Esophagus muscularis mucosa (tissue), 4 donors: ENCODE measurements at places on chromosomes 6 and 20. TPM values are rescaled to one million over a fixed set of nuclear protein-coding genes. Genes with fewer than 3 reads are reported as not detected.

GRCh38 chr6:37653229-37653628 lies 44.5 kb downstream of the MDGA1 start:
- DNase-seq = no peak

DNA sequence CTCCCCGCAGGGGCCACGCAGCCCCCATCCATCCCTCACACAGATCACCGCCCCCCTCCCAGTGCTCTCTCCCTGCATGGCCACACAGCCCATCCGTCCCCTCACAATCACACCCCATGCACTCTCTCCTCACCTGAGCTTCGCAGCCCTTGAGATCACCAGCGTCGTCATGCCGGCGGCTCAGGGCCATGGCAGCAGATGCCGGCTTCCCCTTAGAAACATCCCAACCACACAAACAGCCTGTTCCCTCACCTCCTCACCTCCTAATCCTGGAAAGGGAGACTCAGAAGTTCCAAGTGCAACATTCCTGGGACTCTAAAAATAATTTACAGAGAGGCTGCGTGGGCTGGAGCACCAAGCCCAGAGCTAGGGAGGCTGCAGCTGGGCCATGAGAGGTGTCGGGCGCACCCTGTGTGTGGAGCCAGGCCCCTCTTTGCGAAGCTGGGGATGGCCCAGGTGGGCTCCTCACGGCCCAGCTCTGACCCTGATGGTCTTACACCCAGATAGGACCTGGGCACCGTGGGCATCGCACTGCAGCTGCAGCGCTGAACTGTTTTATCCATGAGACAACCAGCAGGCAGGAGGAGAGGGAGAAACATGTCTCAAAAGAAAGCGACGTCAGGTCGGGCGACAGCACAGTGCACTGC lies 125.3 kb downstream of the DLL1 start:
- no peak for DNase-seq

DNA sequence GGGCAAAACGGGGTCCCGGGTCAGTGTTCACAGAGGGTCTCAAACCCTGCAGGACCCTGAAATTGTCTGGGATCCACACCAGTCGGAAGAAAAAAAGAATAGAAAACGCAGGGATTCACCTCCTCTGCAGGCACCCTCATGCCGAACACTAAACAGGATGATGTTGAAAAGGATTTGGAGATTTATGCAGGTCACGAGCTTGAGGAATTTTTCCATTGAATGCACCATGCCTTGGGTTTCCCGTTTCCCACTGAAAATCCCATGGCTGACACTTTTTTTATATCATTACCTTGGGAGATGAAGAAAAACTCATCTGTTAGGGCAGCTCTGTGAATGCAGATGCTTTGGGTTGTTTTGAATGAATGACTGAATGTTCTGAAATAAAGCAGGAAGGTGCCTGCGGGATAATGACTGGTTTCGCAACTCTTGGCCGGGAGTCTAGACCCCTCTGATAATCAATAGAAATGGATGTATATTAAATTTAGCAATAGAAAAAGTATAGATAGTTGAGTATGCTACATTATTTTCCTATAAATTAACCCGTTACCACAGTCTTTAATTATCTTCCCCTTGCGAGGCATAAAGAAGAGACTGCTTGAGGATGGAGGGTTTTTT lies 147.5 kb upstream of the AFDN start:
- DNase-seq = no peak

DNA sequence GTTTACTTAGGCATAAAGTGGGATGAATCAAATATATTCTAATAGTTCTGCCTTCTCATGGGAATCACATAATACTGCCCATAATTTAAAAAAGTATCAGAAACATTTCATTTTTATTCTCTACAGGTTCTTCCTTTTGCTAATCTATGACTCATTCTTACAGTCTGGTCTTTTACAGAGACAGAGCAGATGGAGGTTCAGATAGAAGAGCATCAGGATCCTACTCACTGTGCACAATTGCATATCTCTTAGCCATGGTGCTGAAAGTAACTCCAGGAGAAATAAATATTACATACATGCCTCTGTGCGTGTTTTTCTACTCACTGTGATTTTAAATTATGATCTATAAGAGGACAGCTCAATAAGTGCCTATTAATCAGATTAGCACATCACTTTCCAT lies 16.3 kb upstream of the OR2B6 start:
- DNase-seq = no peak

- no peak for DNase-seq
These were observed 644 bp downstream of the RBL1 start for GRCh38 chr20:37095108-37095598.

DNA sequence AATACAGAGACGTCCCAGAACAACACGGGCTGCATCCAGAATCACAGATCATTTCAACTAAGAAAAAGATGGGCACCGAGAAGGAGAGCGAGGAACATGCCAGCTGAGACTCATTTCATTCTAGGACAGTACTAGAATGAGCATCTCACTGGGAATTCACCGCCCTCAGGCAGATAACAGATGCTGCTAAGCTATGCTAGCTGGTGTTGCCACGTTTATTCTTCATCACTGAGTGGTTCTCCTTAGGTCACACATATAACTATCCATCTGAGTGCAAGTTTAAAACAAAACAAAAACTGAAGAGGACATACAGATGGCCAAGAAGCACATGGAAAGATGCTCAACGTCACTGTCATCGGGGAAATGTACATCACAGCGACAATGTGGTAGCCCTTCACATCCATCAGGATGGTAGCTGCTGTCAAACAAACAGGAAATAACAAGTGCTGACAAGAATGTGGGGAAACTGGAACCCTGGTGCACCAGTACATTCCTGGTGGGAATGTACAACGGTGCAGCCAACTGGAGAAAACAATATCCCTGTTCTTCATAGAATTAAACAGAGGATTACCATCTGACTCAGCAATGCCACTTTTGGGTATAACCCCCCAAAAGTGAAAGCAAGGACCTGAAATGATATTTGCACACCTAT lies 97.6 kb downstream of the SLC22A23 start:
- DNase-seq = no peak

DNA sequence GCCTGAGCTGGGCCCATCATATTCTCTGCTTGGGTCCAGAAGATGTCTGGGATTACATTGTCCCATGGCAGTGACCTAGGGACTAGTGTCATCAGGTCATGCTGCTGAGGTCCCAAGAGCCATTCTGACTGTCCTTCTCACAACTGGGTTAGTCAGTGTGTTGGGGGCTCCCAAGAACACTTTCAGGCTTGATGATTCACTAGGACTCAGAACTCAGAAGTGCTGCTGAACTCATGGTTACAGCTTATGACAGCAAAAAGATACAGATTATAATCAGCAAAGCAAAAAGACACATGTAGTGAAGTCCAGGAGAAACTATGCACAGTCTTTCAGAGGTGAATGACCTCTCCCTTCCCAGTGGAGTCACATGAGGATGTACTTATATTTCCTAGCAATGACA lies 107.8 kb downstream of the SYNE1 start:
- no peak for DNase-seq

DNA sequence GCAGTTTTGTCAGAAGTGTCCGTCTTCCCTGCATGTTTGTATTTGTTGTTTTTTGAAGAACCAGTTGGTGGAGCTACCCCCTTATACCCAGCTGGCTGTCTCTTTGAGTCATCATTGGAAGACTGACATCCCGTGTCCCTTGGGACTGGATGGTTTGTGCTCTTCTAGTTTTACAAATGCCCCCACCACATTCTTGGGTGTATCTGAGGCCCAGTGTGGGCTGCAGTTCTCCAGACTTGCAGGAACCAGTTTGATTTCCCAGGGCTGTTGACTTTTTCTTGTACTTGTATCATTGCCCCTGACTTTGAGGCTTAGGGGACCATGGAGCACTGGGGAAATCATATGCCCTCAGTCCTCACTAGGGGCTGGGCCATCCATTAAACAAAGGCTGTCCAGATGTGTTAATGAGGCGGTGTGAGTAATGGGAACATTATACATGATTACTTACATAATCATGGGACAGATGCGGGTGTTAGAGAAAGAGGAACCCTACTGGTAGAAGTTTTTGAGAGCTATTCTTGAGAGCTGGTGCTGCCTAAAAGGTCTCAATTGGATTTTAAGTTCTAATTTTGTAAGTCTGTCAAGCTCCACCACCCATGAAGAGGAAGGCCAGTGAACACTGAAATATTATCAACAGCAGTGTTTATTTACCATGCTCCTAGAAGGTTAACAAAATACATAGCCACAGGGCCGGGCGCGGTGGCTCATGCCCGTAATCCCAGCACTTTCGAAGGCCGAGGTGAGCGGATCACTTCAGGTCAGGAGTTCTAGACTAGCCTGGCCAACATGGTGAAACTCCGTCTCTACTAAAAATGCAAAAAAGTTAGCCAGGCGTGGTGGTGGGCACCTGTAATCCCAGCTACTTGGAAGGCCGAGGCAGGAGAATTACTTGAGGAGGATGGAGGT lies 8.5 kb downstream of the JARID2 start:
- DNase-seq = no peak

GRCh38 chr6:135951169-135951568 lies 99.7 kb downstream of the PDE7B start:
- no peak for DNase-seq

- no peak for DNase-seq
These were observed 19.6 kb downstream of the FOXC1 start for GRCh38 chr6:1629316-1629715.

- DNase-seq = no peak
These were observed 39.9 kb downstream of the PYGB start for GRCh38 chr20:25287631-25288290.

GRCh38 chr6:111031151-111031550 lies 49.3 kb downstream of the RPF2 start:
- peak; percentile 19 for DNase-seq

DNA sequence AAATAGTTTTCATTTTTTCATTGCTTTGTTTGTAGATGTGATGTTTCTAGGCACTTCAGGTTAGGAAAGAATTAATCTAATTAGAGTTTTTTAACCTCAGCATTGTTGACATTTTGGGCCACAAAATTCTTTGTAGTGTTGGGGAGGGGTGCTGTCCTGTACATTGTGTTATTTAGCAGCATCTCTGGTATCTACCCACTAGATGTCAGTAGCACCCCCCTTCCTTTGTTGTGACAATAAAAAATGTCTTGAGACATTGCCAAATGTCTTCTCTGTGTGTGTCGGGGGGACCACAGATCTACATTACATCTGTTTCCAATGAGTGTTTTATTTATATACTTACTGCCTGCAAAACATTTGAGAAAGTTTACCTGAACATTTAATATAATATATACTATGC lies 45.6 kb downstream of the EYA4 start:
- DNase-seq = no peak

DNA sequence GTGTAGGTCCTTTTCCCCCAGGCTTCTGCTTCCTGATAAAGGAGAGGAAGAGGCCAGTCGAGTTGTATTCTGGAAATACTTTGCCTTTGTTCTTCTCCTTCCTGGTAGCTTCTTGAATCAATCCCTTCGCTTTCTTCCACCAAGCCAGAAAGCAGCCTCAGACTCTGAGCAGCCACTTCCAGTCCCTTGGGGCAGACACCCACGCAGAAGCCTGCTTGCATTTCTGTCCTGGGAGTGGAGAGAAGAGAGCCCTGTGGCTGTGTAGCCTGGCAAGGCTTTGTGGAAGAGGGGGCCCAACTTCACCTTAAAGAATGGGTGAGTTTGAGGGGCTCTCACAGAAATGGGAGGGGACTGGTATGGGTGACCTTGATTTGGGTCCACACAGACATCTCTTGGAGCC lies 211.0 kb upstream of the SSTR4 start:
- no peak for DNase-seq

DNA sequence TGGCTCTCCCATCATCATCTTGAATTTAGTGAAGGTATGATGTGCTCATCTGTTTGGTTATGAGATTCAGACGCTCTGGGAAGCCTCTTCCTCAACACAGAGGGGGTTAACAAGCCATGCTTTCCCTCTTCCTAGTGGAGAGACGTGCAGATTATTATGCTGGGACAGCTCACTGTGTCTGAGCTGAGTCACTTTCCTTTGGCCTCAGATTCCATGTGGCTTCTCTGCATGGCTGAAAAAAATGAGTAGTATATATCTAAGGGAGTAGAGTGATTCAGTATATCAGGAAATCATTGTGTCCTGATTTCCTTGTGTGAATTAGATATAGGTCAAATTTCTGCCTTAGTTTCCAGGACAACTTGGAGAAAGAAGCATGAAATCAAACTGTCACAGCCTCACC lies 52.6 kb downstream of the FIG4 start:
- no peak for DNase-seq

DNA sequence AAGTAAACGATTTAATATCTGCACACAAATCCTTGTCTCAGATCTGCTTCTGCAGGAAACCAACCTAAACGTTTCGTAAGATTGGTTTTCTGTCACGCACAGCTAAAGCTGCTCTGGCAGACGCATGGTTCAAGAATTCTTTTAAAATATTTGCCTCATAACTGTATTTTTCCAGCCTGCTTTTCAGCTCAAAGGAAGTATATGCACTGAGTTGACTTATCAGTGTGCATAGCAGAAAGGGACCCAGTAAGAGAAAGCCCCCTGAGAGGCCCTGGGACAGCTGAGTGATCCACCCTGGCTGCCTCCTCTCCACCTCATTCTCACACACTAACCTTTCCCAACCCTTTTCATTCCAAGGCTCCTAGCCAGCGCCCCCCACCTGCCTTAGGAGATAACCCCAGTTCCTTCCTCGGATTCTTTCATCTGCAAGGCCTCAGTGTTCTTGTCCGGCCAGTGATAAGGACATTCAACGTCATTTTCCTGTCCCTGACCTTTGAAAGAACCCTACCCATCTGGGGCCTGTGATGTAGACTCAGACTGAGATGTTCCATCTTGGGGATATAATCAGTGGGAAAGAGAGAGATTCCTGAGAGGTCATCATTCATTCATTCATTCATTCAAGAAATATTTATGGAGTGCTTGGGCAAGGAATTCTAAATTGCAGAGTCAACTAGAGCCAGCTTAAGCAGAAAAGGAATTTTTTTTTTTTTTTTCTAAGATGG lies 22.4 kb upstream of the SLC9A8 start:
- no peak for DNase-seq

DNA sequence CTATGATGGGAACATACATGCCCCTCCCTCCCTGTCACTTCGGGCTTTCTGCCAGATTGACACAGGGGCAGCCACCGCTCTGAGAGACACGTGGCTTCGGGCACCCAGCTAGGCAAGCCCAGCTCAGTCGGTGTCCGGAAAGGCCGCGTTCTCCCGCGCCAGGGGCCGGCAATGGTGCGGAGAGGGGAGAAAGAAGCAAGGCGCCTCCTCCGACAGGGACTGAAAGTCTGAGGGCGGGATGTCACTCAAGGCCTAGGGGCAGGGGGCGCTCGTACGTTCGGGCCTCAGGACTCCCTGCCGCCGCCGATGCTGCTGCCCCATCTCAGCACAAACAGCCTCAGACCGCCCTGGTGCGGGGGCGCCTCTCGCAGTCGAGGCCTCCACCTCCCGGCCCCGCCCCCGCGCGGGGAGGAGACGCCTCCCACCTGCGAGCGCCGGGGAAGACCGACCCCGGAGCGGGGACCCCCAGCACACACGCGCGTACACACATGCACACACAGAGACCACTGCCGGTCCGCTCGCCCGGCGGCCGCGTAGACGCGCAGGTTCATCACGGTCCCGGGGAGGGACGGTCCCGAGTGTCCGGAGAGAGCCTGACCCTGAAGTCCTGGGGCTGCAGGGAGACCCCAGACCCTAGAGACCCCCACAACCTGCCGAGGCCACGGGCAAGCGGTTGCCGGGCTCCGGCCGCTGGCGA lies 1.9 kb downstream of the GRM4 start:
- no peak for DNase-seq

The F13A1 gene
- 173 TPM for total RNA-seq

The GJA10 gene
- total RNA-seq = not detected

The ARFGEF3 gene
- 1.8 TPM for total RNA-seq

The TTK gene
- 0.83 TPM for total RNA-seq

The SEMG1 gene
- total RNA-seq = not detected
